ENCODE measurements at places on chromosomes 7 and 10.

DNA sequence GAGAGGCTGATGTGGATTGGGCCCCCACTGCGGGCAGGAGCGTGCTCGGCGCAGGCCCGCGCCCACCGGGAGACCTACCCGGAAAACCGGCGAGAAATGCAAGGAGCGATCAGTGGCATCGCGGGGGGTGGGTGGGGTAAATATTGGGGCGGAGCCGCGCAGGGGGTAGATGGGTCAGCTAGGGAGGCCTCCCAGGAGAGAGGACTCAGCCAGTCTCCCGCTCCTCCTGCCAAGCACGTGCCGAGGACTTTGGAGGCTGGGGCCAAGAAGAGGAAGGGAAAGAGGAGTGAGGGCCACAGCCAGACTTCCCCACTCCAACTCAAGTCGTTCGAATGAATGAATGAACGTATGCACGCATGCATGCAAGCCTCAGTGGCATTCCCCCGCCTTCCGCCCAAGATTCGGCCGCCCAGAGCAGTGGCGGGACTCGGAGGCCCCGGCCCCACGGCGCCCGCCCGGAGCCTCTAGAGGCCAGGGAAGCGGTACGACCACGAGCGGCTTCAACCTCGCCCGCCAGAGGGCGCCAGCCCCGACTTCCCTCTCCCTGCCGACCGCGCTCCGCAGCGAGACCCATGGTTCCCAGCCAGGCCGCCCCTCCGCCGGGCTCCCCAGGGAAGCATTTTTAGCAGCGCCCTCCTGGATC is 3.6 kb downstream of the NPM3 start:
- peak; percentile 71 for DNase-seq

- peak; percentile 76 for DNase-seq
Observed at GRCh38 chr7:16695621-16696237, 49.7 kb downstream of the BZW2 start.

GRCh38 chr7:55206235-55207029 is 158.7 kb upstream of the LANCL2 start:
- DNase-seq, result no peak

GRCh38 chr10:122328676-122329075 is 45.8 kb upstream of the PLEKHA1 start:
- no peak for DNase-seq

DNA sequence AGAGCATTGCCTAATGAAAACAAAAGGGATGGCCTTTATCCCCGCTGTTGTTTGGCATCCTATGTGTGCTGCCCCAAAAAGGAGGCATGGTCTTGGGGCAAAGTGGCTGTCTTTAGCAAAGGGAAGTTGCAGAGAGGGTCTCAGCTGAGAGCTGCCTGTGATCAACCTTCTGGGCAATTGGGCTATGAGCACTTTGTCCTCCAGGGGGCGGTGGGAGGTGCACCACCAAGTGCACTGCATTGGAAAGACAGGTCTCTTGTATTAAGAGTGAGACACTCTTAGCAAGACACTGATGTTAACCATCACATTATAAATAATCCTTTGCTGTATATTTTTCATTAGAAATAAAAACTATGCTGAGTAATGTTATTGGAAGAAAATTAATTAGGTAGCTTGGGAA is 314.8 kb downstream of the POM121L12 start:
- DNase-seq, result peak; percentile 11

DNA sequence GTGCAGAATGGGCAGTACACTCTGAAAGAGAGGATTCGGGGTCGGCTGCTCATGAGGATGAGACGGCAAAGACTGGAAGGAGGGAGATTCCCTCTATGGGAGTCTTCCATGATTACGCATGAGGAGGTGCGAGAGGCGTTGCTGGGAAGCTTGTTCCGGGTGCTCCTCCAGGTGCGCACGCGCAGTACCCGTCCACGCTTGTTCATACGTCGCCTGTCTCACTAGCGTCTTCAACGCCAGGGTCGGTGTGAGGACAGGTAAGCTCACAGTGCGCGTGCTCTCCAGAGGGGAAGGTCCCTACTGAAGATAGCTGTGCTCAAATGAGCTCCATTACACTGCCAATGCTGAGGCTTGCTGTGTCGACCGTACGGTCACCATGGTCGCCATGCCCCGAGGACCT is 39.3 kb upstream of the BNIP3 start:
- DNase-seq, result no peak

All from hematopoietic multipotent progenitor cell treated with erythropoietin and hydrocortisone succinate and interleukin-3 and kit ligand, for 8 days (in vitro differentiated cells).